Transverse colon (tissue), 4 donors: ENCODE measurements at places on chromosomes 7 and 10. TPM values are rescaled to one million over a fixed set of nuclear protein-coding genes. Genes with fewer than 3 reads are reported as not detected.
A peak's percentile ranks its signal among the peaks of the same experiment; 100 is the strongest.

GRCh38 chr10:110919349-110919931 is at the start of gene SHOC2:
Gene SHOC2, plus strand, starts transcription at chr10:110919604. Its CDS starts 44,755 bp downstream, at chr10:110964359.
- H3K36me3 ChIP-seq: no peaks in the 10 kb centered on the region
- H3K4me1 ChIP-seq: peaks cover 39% of the 10 kb centered on the region
- peak within 1 kb of the TSS; percentile 98 for H3K27ac ChIP-seq
- H3K4me3 ChIP-seq: peak within 1 kb of the TSS; percentile 87

DNA sequence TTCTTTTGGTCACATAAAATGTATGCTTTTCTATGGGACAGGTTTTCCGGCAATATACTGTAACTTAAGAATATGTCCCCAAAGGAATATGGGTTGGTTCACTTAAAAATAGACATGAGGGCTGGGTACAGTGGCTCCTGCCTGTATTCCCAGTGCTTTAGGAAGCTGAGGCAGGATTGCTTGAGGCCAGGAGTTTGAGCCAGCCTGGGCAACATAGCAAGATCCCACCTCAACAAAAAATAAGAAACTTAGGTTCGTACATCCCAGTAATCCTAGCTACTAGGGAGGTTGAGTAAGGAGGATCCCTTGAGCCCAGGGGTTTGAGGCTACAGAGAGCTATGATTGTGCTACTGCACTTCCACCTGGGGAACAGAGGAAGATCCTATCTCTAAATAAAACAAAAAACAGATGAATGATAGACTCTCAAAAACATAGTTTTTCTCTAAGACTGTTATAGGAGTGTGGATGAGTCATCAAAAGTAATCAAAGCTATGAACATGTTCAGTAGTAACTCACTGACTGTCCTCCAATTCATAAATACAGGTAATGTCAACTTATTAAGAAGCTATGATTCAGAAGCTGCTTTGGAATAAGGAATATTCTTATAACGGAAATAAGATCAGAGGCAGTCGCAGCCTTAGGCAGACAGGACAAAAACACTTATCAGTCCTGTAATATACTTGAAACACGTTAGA is 2.6 kb upstream of the SEC31B start:
- H3K36me3 ChIP-seq: peaks cover 34% of the 10 kb centered on the region
- peaks cover 8% of the 10 kb centered on the region for H3K27me3 ChIP-seq
- no peak for DNase-seq

GRCh38 chr7:142806022-142806356 is 35.2 kb downstream of the PRSS2 start:
- peaks cover 3% of the 10 kb centered on the region for H3K27me3 ChIP-seq
- no peak overlapping the region for H3K4me3 ChIP-seq
- no peak for DNase-seq
- no peaks in the 10 kb centered on the region for H3K36me3 ChIP-seq

DNA sequence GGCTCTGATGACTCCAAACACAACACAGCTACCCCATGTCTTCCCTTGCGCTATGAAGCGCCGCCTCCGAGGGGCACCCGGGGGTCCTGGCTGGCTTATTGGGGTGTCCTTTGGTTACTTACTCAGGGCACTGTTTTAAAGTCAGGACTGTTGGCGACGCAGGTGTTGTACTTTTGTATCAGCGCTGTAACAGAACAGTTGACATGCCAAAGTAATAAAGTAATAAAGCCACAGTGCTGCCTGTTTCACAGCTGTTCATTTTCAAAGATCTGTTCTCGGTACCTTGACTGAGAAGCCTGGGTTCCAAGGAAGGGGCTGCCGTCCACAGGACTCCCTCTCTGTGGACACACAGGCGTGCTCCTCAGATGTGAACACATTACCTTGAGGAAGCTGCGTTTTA is 64.1 kb downstream of the WDR37 start:
- no peak overlapping the region for H3K4me3 ChIP-seq
- H3K36me3 ChIP-seq: peaks cover 24% of the 10 kb centered on the region
- peak overlapping the region; percentile 52 for H3K27ac ChIP-seq
- H3K4me1 ChIP-seq: peaks cover 26% of the 10 kb centered on the region

DNA sequence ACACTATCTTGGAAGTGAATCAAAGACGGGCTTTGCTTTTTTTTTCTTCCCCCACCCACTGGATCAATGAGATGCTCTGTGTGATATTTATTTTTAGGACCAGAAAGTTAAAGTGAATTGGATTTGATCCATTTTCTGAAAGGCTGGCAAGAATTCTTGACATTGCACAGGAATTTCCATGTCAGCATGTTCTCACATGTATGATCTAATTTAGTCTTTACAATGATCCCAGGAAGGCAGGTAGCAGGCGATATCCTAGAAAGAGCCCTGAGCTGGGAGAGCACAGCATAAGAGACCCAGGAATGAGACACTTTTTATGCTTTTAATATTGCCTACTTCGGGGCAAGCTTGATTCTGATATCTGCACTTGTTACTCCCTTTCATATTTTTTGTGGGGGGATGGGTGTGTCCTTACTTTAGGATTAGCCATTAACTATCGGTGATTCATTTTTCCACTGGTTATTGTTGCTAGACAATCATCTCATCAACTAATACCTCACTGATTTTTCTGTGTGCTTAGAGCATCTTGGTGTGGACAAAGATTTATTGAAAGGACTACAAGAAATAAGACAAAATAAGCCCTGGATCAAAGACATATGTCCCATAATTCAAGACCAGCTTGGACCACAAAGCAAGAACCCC is 58.1 kb downstream of the NRP1 start:
- H3K4me3 ChIP-seq: no peak overlapping the region
- no peaks in the 10 kb centered on the region for H3K27me3 ChIP-seq
- H3K4me1 ChIP-seq: peaks cover 17% of the 10 kb centered on the region
- no peaks in the 10 kb centered on the region for H3K36me3 ChIP-seq

GRCh38 chr7:44193011-44193802 is 4.0 kb upstream of the GCK start:
- no peaks in the 10 kb centered on the region for H3K36me3 ChIP-seq
- H3K4me1 ChIP-seq: no peaks in the 10 kb centered on the region
- DNase-seq: no peak
- no peak overlapping the region for H3K4me3 ChIP-seq
- peaks cover 10% of the 10 kb centered on the region for H3K27me3 ChIP-seq

Gene MYH16
- not detected for total RNA-seq

Gene GAD2
- total RNA-seq: not detected

Gene MSS51
- 1.9 TPM for total RNA-seq
